ENCODE measurements at places on chromosomes 7 and 10.

DNA sequence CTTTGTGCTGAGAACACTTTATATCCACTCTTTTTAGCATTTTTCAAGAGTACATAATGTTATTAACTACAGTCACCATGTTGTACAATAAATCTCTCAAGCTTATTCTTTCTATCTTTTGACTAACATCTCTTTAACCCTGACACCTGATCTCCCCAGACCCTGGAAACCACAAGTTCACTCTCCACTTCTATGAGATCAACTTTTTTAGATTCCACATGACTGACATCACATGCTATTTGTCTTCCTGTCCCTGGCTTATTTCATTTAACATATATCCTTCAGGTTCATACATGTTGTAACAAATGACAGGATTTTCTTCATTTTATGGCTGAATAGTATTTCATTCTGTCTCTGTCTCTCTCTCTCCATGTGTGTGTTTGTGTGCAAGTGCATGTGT is 15.5 kb downstream of the SLC13A1 start:
- DNase-seq = no peak

GRCh38 chr7:2860627-2861133 is 16.6 kb upstream of the GNA12 start:
- no peak for DNase-seq

- DNase-seq = no peak
These were observed 66.4 kb upstream of the IFRD1 start for GRCh38 chr7:112383671-112384417.

GRCh38 chr10:33115738-33116719 is 158.0 kb upstream of the ITGB1 start:
- DNase-seq = no peak

- no peak for DNase-seq
These were observed 12.5 kb downstream of the COL13A1 start for GRCh38 chr10:69814251-69814650.

DNA sequence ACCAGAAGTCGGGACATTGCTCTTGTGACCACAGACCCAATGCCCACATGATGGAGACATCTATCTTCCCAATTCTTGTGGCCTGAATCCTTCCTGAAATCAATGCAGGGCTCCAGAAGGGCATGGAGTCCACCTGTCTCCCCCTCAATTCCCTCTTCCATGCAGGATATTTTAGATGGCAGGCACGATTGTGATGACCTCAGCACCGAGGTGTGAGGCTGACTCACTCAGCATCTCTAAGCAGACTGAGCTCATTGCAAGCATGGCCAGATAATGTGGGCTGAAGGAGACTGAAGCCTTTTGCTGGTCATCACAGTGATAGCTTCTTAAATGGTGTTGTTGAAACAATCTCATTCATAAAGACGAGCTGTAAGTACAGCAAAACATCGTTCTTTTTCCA is 374.9 kb upstream of the PODXL start:
- DNase-seq = no peak

- no peak for DNase-seq
These were observed 65.1 kb downstream of the MET start for GRCh38 chr7:116736927-116737715.

DNA sequence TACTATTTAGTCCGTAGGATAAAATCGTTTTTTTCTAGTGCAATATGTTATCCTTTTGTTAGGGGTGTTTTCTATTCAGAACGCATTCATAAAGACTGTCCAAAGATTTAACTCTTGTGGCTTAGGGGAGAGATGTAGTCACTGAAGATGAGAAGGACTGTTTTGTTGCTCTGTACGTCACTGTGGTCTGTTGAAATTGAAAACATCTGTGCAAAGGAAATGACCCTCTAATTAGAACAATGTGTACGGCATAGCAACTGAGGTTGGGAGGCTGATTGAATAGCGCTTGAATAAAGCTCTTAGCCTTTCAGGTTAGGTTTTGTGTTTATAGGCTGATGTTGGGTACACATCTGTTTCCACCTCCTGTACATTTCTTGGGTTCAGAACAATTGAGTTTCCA is 453.4 kb upstream of the AKR1E2 start:
- no peak for DNase-seq

DNA sequence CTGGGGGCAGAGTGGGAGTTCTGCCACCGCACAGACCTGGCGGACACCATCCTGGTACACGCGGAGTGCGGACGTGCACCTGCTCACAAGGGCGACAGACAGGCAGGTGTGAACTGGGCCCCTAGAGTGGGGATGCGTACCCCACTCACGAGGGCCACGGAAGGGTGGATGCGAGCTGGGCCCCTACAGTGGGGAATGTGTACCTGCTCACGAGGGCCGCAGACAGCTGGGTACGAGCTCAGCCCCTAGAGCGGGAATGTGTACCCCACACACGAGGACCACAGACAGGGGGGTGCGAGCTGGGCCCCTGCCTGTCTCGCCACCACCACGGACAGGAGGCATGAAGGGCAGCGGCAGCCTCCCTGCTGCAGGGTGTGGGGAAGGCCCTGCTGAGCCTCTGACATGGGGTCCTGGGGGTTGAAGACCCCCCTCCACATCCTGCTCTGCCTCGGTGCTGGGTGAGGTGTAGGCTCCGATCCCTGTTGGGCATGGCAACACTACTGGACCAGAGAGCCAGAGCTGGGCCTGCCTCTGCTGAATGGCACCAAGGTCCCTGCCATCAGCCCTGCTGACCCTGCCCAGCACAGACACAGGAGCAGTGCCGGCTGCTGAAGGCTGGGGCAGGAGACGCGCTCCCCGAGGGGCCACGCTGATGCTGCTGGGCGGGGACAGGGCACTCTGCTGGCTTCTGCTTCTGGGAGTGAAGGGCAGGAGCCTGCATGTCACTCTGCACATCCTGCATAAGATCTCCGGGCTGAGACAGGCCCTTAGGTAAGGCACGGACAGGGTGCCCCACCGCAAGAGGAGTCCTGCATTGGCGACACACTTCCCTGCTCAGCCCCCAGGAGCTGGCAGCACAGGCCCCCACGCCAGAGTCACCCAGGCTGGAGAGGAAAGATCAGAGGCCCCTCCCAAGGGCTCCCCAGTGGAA is 259.2 kb downstream of the MAD1L1 start:
- DNase-seq = no peak

- no peak for DNase-seq
These were observed 668.5 kb upstream of the AUTS2 start for GRCh38 chr7:68929781-68930261.

DNA sequence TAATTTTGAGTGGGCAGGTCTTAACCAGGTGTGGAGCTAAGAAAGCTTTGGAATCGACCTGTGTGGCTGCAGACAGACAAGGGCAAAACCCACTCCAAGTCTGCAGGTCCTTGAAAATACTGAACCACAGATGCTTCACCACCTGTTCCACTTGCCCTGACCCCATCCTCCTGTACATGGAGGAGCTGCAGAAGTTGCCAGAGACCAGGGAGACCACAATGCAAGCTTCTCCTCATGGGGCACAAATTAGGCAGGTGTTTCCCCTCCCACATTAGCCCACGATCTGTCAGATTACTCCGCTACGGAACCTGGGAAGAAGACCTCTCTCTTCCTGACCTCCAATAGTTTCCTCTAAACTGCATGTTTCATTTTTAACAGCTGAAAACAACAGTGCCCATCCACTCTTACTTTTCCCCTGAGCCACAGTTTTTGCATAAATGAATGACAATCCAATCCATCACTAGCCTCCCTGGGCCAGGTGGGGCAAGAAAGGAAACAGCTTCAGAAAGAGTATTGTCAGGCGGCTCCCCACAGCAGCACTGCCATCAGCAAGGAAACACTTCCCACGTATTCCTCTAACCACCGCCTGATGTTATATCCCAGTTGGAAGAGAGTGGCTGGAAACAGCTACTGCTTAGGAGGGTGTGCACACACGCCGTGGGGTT is 141.6 kb downstream of the PRKAG2 start:
- DNase-seq = no peak

DNA sequence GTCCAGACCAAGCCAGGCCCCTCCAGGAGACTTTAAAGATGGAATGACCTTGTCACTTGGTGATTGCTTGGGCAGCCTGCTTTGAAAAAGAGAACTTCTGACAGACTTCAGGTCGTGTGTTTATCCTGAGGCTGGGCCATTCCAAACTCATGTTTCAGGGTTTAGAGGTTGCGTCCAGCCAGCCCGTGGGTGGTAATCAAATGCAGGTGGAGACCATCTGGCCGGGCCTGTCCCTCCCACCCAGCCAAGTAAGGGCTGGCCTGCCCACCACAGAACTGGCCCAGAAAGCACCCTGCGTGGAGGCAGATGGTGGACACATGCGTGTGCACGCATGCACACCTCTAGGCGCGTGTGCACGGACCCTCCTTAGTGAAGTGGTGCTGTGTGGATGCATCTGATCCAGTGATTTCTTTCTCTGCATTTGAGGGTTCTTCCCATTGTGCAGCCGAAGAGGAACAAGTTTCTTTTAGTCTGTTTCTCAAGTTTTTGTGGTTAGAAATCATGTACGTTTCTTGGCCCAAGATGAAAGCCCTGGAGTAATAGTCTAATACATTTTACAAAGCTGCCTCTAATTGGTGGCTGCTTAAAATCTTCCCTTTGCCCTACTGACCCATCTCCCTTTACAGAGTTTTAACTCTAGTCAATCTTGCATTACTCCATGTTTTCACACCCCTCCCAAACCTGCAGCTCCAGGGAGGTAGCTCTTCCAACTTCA is 43.0 kb downstream of the SUFU start:
- no peak for DNase-seq

GRCh38 chr7:99440195-99440594 is 1.5 kb downstream of the CPSF4 start:
- DNase-seq = no peak

GRCh38 chr10:62843600-62843999 is 27.4 kb upstream of the EGR2 start:
- DNase-seq = no peak

- no peak for DNase-seq
These were observed 168.0 kb upstream of the AHR start for GRCh38 chr7:17130281-17131059.

DNA sequence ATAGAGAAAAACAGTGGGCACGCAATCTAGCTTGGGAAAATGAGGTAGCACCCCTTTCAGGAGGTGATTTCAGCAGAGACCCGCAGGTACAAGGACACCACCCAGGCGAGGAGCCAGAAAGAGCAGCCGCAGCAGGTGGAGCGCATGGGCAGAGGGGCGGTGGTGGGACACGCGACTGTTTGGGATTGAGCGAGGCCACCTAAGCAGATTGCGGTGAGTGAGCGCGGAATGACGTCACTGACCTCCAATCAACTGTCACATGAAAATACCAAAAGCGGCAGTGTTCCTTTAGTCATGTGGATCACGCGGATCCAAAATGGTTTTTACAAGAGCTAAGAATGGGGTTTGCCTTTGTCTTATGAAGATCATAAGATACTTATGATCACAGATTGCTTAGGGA is 40.2 kb upstream of the SLC26A3 start:
- DNase-seq = no peak

GRCh38 chr10:2214092-2214491 is 476.8 kb upstream of the ADARB2 start:
- no peak for DNase-seq

DNA sequence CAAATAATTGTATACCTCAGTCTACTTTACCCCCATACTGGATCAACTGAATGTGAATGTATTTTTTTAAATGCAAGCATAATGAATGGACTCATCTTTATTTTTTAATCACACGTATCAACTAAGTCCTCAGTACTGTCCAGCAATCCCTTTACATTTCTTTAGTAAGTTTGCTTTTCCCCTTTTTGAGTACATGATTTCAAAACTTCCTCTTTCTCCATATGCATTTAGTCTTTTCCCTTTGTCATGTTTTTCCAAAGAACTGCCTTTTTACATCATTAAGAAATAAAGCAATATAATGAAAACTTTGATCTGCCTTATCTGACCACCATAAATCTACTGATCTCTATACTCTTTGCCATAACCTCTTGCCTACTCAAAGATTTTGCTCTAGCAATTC is 182.5 kb upstream of the AKR1E2 start:
- DNase-seq = no peak
